ENCODE measurements at places on chromosomes 13 and 19.

- DNase-seq: no peak
These were observed 275.2 kb upstream of the PCDH9 start for GRCh38 chr13:67505376-67505775.

DNA sequence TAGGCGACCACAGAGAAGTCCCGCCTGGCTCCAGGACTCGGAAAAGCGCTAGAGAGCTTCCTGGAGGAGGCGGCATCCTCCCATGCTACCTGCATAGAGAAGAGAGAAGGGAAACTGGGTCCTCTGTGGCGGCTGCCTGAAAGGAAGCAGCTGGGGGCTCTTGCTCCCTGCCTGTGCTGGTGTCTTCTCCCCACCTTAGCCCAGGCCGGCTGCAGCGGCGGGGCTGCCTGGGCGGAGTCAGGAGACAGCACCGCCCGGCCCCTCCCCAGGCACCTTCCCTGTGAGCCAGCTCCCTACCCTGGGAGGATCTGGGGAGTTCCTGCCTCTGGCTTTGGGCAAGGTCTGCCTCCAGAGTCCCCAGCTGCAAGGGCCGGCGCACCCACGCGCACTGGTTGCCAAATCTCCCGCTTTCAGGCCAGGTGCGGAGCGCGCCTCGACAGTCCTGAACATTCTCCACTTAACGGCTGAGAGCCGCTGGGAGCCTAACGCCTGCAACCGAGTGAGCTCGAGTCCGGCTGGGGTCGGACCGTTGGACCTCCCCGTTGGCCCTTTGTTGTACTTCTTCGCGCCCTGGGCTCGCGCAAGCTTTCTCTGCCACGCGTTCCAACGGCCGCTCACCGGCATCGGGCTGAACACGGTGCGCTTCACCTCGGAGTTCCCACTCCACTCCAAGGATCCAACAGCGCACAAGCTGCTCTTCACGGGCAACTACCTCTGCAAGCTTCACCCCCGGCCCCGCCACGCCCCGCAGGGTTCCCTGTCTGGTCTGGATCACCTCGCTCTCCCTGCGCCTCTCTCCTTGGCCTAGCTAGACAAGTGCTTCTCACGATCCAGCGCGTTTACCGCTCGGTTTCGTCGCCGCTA, 21.8 kb upstream of the ZNF30 start:
- no peak for DNase-seq

DNA sequence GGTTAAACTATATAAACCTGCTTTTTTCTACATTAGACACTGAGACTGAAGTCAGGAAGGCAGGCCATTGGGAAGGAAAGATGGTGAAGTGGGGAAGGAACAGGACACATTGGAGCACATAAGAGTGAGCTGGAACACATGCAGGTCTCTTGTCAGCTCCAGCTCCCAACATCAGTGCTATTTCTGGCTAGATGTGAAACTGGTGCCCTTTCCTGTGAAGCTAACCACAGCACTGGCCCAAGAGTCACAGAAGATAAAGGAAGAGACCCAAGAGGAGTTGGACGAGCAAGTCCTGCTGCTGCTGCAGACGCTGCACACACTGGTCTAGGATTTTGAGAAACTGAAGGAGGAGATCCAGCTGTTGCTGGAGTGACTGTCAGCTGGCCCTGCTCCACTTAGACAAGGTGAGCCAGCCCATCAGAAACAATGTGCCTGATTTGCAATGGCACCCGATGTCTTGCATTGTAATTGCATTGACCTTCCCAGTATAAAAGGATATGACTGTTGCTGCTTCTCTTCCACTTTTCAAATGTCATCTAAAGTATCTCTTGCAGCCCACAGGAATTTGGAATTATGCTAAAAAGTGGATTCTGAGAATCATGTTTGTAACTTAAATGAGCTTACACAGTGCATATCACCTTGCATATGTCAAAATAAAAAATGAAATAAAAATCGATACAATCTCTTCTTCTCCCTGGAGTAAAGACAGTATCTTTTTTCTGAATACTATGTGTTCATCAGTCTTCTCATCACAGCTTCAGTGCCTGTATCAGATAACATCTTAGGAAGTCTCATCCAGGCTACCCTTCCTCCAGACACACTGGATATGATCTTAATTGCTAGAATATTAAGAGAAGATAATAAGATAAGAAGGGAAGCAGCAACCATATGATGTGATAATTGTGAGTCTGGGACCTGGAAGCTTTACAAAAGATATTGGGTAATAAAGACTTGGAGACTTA, 230.7 kb upstream of the SPRY2 start:
- DNase-seq: no peak

DNA sequence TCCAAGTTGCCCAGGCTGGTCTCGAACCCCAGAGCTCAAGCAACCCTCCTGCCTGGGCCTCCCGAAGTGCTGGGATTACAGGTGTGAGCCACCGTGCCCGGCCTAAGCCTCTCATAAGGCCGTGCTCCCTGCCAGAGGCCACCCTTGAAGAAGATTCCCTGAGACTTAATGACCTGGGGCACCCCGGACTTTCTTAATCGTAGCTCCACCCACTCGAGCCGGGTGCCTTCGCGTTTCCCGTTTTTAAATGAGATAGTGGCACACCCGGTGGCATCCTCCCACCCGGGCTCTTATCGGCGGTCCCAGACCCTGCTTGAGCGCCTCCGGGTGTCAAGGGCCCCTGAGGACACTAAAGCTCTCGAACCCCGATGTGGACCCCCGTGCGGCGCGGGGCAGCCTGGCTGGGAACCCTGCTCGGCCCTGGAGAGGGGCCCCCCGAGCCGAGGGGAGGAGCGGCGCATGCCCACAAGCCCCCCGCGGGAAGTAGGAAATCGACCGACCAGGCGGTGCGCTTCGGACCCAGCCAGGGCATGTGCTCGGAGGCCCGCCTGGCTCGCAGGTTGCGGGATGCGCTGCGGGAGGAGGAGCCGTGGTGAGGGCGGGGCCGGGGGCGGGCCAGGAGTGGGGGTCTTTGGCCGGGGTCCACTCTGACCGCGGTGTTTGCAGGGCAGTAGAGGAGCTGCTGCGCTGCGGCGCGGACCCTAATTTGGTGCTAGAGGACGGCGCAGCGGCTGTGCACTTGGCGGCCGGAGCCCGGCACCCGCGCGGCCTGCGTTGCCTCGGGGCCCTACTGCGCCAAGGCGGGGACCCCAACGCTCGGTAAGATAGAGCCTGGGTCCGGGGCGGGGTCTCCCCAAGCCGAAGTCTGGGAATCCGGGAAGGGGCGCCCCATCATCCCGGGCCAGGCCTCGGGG, at the start of gene ANKLE1:
Gene ANKLE1 (plus strand): TSS at position 511 of the 914 bp plus-strand sequence. CDS start 20 bp downstream, at position 531.
- peak; percentile 6 for DNase-seq

GRCh38 chr19:4781801-4782200, 9.7 kb upstream of the FEM1A start:
- DNase-seq: no peak

DNA sequence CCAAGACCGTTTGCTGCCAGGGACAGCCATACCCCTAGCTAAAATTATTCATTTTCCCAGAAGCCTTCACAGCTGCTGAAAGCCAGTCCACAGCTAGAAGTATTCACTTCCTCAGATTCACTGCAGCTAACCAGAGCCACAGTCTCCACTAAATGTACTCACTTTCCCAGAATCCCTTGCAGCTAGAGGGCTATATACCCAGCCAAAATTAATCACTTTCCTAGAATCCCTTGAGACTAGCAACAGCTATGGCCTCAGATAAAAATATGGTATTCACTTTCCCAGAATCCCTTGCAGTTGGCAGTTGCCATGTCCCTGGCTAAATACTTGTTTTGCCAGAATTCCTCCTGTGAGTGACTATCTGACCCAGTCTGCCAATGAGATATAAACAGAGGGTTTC, 13.8 kb upstream of the MEIS3 start:
- DNase-seq: no peak

- no peak for DNase-seq
These were observed 253.8 kb downstream of the SLITRK5 start for GRCh38 chr13:87925006-87925405.

DNA sequence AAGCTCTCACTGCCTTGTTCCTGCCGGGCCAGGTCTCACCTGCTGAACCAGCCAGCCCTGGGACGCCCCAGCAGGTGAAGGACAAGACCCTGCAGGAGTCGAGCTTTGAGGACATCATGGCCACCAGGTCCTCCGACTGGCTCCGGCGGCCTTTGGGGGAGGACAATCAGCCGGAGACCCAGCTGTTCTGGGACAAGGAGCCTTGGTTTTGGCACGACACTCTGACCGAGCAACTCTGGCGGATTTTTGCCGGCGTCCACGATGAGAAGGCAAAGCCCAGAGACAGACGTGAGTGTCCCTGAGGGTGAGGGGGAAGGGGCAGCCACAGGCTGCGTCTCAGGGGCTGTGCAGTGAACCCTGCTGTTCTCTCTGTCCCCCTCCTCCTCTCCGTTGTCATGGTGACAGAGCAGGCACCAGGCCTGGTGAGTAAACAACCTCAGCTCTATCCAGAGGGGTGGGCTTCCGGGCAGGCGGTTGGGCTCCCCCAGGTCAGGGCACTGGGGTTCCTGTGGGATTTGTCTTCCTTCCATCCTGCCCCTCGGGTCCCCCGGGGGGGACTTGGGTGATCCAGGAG, 9.7 kb downstream of the TLE6 start:
- peak; percentile 2 for DNase-seq

DNA sequence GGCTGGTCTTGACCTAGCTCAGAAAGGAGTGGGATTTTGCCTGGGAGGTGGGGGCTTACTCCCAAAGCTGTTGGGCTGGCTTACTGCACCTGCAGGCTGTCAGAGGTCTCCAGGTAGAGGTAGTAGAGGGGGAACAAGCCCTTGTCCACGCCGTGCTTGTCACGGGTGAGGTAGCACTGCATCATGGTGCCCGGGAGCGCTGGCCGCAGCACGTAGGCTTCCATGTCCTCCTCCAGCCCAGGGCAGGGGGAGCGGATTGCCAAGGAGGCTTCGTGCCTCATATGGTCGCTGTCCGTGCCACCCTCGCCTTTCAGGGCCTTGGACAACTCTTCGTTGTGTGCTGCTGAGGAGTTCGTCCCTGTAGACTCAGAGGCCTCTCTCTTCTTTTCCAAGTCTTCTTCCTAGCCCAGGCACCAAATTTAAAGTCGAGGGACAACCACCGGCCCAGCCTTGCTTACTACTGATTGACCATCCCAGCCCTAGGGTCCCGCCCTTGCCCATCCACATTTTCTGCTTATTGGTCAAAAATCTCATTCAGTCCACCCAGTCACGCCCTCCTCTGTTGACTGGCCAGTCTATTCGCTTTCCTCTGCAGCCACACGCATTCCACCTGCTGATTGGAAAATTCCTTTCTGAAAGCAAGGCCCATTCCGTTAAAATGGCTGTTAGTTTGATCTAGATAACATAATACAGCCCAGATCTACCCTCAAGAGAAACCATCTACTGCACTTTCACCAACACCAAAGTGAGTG, 10.5 kb downstream of the TULP2 start:
- no peak for DNase-seq

GRCh38 chr19:35845215-35846037, 6.9 kb downstream of the NPHS1 start:
- no peak for DNase-seq

- DNase-seq: no peak
These were observed 35.5 kb downstream of the CBY2 start for GRCh38 chr13:45737571-45738017.

GRCh38 chr13:90717451-90717936, 630.0 kb upstream of the MIR17HG start:
- DNase-seq: no peak

DNA sequence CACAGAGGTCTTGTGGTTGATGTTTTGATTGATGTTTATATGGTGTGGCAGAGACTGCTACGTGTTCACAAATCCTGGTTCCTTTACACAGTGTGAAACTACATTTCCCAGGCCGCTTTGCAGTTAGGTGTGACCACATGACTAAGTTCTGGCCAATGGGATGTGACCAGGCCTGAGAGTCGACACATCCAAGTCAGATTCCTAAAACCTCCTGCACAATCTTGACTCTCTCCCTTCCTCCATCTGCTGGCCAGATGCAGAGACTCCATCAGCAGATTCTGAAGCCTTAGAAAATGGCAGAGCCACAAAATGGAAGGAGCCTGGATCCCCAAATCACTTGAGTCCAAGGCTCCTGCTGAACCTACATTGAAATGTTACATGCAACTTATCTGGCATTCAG, 12.6 kb downstream of the CD37 start:
- DNase-seq: no peak

DNA sequence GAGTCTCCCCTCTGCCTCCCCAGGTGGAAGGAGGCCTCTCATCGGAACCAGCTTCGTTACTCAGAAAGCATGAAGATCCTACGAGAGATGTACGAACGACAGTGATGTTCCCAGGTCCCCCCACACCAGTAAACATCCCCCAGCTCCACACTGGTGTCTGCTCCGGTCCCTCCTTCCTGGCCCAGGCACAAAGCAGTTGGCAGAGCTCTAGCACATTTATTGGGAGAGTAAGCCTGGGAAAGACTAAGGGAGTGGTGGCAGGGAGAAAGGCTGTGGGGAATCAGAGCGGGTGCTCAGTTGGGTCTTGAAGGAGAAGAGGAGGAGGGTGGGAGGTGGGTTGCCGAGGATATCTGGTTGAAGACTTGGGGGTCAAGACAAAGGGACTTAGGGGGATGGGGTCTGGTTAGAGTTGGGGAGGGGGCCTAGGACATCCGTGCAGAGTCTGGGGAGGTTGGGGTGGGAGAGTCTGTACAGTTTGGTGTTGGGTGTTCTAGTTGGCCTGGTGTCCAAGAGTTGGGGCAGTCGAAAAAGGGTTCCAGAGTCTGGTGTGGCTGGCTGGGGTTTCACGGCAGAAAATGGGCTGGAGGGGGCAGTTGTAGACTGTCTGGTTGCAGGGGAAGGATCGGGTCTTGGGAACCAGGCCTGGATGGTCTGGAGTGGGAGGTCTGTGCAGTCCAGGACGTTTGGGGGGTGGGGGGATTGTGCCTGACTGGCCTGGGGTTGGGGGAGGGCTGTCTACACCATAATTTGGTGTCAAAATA, 2.3 kb downstream of the HSPB6 start:
- no peak for DNase-seq

- no peak for DNase-seq
These were observed 685 bp upstream of the SUPT5H start for GRCh38 chr19:39444598-39445195.

DNA sequence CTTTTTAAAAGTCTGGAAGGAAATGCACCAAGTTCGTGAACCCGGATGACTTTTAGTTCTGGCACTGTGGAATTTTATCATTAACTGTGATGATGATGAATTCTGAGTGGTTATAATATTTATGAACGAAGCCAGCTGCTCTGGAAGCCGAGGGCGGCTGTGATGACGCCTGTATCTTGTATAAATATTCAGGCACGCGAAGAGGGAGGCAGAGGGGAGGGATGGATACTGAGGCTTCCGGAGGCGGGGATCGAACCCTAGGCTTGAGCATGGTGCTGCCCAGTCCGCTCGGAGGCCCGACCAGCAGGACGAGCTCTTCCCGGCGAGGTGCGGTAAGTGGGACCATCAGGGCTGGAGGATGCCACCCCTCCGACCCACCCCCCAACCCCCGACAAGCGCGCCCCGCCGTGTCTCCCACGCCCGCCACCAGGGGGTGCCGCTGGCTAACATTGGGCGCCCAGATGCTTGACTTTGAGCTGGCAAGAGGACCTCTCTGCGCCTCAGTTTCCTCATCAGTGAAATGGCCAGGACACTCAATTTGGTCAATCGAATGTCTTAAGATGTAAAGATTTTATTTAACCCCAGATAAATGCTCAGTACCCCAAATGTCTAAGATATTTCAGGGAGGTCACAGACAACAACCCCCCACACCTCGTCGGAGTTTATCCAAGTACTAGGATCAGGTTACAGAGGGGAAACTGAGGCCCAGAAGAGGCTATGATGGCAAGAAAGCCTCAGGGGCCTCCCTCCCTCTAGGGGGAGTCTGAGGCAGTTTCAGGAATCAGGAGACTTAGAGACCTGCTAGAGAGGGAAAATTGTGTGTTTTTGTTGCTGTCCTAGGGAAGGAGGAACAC, 4.5 kb upstream of the RAB3A start:
- no peak for DNase-seq

Measured in hypothalamus (tissue), 51 donors.